ENCODE measurements at places on chromosomes 6 and 20. TPM values are rescaled to one million over a fixed set of nuclear protein-coding genes. Genes with fewer than 3 reads are reported as not detected.

Gene GRM4
- not detected for total RNA-seq

Gene GOPC
- 15.5 TPM for total RNA-seq

Gene MAS1
- not detected for total RNA-seq

Gene TCF19
- 24.2 TPM for total RNA-seq

Gene ZBTB2
- total RNA-seq: 9.5 TPM

Gene FHL5
- 12.6 TPM for total RNA-seq

Gene IYD
- 0.96 TPM for total RNA-seq

Gene C4B
- 5.6 TPM for total RNA-seq

Gene LSM2
- 21.7 TPM for total RNA-seq

Gene ATG5
- total RNA-seq: 21.5 TPM

Gene GUCA1A
- not detected for total RNA-seq

Gene POLR3F
- total RNA-seq: 7.2 TPM

Gene DUSP15
- 1.1 TPM for total RNA-seq

Gene ZC3H12D
- 0.62 TPM for total RNA-seq

Gene FAM184A
- 1.8 TPM for total RNA-seq

Gene LIN28B
- total RNA-seq: not detected

Gene GTSF1L
- total RNA-seq: not detected

Gene METTL24
- total RNA-seq: 1.7 TPM

Gene SEMG1
- total RNA-seq: not detected

Gene PLA2G7
- 3.1 TPM for total RNA-seq

Gene RUNX2
- 5.9 TPM for total RNA-seq

Gene SYTL3
- 3.0 TPM for total RNA-seq

Gene SAPCD1
- 23.4 TPM for total RNA-seq

Gene TRIM15
- 1.1 TPM for total RNA-seq

Gene CCR6
- 1.2 TPM for total RNA-seq

Gene LCA5
- total RNA-seq: 1.8 TPM

Gene REV3L
- 22.2 TPM for total RNA-seq

Gene SPATA25
- not detected for total RNA-seq

Gene MOXD1
- total RNA-seq: 20.8 TPM

Gene PRSS16
- 15.3 TPM for total RNA-seq

Gene TMEM200A
- 1.0 TPM for total RNA-seq

Gene NOTCH4
- total RNA-seq: 9.9 TPM

Gene RAD21L1
- total RNA-seq: 0.34 TPM

Gene CENPQ
- total RNA-seq: 3.5 TPM

Gene SUMO4
- 3.9 TPM for total RNA-seq

Gene OR2B6
- total RNA-seq: not detected

Gene RPN2
- 138 TPM for total RNA-seq

Gene RIMS1
- 3.3 TPM for total RNA-seq

Gene C2
- total RNA-seq: 4.9 TPM
